ENCODE measurements at places on chromosomes 3 and 15.

DNA sequence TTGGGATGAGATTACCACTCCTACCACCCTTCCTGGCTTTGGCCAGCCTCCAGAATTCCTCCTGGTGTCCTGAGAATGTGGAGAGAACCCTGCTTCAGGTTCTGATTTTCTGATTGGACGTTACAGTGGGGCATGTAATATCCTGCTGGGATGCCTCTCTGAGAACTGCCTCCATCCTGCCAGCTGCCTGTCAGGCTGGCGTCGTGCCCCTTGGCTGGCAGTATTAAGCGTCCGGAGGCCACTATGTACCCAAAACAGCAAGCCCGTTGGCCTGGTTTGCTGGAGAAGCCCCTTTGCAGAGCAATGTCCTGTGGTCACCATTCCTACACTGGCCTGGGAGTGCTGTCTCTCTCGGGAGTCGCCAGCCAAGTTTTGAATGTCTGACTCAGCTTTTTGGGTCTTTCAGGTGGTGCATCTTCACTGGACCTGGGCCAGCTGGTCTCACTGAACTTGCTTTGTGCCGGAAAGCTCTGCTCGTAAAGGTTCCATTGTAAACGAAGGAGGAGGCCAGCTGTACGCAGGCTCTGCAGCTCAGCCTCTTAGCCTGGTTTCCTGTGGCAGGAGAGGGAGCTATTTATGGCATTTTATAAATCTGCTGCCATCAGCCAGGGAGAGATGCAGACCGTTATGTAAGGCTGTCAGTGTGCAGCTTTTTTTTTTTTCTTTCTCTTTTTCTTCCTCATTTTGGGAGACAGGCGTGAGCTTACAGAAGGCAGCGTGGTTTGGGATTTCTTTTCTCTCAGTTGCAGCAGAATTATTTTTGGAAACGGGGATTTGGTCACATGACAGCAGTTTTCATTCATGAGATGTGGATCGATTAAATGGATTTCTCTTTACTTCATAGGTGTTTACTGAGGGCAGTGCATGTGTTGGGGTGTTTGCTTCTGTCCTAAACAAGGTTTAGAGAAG is 19.0 kb upstream of the TRAK1 start:
- DNase-seq, result no peak

DNA sequence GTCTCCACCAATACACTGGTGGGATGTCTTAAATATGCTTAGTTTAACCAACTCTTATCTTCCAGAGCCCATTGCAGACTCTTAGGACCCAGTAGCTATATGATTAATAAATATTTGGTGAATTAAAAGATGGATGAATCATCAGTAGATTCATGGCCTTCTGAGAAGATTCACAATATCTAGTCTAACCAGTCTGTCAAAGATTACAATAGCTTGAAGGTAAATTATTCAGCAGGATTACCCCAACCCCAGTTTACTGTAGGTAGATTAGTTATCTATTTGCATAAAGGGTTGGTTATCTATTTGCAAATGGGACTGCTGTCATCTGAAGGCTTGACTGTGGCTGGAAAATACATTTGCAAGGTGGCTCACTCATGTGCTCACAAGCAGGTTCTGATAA is 239.4 kb upstream of the THRB start:
- DNase-seq, result no peak

DNA sequence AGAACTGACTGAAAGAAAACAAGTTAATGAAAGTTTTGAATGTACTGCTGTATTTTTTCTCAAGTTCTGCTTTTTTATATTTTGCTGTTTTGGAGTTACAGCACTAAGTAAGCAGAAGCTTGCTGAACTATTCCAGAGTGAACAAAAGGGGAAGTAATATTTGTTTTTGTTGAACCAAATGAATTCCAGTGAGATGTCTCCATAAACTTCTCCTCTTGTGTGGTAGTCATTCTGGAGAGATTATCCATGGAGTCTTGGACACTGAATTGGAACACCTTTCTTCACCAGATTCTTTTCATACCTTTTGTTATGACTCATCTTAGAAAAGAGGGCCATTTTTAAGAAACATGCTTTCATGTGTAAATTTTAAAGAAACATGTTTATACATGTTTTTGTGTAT is 8.8 kb downstream of the ANKUB1 start:
- DNase-seq, result no peak

DNA sequence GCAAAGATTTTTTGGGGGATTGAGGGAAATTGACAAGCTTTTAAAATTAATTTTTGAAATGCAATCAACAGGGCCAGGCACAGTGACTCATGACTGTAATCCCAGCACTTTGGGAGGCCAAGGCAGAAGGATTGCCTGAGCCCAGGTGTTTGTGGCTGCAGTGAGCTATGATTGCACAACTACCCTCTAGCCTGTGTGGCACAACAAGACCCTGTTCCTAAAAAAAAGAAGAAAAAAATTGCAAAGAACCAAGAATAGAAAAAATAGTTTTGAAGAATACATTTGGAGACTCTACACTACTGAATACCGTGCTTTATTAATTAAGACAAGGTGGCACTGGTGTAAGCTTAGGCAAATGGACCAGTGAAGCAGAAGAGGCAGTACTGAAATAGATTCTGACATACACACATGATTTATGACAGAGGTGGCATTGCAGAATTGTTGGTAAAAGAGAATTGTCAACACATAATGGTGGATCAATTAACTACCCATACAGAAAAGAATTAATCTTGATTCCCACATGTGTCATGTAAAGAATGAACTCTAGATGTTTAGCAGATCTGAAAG is 443.3 kb upstream of the ATP11B start:
- DNase-seq, result no peak

DNA sequence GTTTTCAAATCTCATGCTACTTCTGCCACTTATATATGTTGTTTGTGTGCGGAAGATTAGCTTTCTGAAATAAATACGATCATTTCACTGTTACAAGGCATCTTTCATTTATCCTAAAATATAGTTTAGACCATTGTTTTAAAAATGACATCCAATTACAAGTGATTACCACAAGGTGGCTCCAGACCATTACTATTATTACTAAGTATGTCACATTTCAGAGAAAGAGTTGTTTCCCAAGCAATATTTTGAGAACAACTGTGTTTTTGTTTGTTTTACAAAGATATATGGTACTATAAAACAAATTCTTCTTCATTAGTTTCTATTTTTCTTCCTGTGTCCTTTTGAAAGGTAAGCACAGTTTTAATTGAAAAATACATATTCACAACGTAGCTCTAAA is 136.0 kb upstream of the RAP2B start:
- DNase-seq, result no peak

DNA sequence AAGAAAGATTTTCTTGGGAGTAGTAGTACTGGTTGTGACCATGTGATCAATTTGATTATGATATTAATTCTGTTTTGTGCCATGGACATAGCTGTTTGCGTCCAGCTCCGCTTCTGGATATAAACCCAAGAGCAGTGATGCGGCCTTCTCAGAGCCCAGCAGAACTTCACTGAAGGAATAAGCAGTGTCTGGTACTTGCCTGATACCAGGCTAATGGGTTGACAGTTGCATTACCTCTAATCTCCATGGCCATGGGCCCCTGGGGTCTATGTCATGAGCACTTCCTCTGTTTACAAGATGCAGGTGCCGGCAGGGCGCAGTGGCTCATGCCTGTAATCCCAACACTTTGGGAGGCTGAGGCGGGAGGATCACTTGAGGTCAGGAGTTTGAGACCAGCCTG is 36.3 kb upstream of the RAB6B start:
- DNase-seq, result no peak

DNA sequence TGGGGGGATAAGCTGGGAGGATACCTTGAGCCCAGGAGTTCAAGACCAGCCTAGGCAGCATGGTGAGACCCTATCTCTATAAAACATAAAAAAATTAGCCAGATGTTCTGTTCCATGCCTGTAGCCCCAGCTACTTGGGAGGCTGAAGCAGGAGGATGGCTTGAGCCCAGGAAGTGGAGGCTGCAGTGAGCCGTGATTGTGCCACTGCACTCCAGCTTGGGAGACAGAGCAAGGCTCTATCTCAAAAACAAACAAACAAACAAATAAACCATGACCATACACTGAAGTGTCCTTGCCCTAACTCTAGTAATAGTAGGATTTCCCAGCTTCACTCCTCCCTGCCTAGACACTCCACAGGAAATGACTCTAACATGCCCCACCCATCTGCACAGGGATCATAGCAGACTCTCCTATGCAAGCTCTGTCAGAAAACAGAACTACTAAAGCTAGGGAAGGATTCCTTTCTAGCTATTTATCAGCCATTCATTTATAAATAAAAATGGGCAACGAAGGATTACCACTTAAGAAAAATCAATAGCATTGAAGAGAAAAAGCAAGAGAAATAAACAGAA is 4.6 kb downstream of the ERICH6 start:
- no peak for DNase-seq

DNA sequence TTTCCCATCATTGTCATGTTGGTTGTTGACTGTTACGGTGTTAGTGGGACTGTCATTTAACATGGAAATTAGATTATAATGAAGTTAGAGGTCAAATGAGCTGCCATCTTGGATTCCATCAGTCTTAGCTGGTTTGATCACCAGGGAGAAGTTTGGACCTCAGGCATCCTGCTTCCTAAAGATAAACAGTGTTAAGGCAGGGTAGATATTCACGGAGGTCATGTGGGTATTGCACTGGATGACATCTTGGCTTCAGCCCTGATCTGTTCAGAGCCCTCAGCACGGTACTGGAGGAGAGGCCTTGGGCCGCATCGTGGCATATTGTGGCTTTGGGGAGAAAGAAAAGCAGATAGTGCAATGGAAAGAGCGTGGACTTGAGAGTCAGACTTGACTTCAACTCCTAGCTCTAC is 11.1 kb upstream of the MUC20 start:
- DNase-seq, result no peak

- no peak for DNase-seq
Measured at GRCh38 chr15:88233921-88234320, 22.6 kb downstream of the NTRK3 start.

DNA sequence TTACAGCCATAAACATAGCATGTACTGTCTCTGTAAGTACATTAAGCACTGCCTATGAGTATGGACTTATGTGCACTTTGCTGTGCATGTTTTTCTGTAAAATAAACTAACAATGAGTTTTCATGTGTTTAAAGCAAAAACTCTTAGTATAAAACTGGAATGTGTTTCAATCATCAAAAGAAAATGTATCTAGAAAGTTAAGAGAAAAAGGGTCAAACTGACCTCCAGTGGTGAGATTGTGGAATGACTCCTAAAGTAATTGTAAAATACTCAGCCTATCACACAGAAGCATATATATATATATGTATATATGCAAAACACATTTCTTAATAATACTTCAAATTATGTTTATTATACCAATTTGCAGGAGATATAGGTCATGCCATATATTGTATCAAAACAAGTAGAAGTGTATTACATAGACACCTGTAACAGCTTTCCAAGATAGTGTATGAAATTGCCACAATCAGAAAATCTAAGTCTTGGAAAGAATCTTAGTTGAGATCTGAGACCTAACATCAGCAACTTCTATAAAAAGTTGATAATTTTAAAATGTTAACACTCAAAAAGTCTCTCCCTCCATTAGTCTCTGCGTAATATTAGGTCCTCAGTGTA is 199.6 kb downstream of the FMN1 start:
- DNase-seq, result no peak

- DNase-seq, result no peak
Measured at GRCh38 chr3:27590437-27591298, 106.5 kb upstream of the SLC4A7 start.

GRCh38 chr3:108474581-108474980 is 35.8 kb downstream of the MYH15 start:
- no peak for DNase-seq

DNA sequence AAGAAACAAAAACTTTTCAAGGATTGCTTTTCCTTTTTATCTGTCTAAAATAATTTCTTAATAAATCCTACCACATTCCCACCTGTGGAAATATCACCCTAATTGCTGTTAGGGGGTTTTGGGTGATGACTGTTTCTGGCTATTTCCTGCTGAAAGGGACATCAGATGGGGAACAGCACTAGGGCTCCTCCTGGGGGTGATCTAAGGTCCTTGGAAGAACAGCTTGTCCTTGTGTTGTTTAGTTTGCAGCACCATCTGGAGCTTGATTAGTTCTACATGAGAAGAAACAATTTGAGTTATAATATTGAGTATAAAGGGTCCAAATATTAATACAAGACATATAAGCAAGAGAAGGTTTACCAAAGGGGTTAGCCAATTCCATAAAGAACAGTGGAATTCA is 18.7 kb downstream of the OR5H15 start:
- no peak for DNase-seq

Measured in T-helper 9 cell (primary cell).